Right renal pelvis (tissue), 4 donors: ENCODE measurements at places on chromosomes 6 and 20. TPM values are rescaled to one million over a fixed set of nuclear protein-coding genes. Genes with fewer than 3 reads are reported as not detected.

DNA sequence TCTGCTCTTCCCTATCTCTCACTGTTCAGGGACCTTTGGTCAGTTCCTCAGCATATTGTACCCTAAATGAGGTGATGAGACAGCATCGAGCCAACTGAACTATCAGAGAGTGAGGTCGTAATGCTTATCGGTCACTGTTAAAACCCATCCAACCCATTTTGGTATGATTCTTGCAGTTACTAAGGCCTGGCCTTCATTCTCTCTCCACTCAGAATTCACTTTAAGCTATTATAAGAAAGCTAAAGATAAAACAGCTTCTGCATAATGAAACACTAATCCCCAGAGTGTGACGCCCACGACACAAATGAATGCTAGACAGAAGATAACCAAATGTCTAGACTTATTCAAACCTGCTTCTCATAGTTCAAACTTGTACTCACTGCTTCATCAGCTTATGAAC lies 175.8 kb downstream of the GMPR start:
- DNase-seq, result no peak

GRCh38 chr6:140980265-140980887 lies 1152.3 kb upstream of the GJE1 start:
- no peak for DNase-seq

DNA sequence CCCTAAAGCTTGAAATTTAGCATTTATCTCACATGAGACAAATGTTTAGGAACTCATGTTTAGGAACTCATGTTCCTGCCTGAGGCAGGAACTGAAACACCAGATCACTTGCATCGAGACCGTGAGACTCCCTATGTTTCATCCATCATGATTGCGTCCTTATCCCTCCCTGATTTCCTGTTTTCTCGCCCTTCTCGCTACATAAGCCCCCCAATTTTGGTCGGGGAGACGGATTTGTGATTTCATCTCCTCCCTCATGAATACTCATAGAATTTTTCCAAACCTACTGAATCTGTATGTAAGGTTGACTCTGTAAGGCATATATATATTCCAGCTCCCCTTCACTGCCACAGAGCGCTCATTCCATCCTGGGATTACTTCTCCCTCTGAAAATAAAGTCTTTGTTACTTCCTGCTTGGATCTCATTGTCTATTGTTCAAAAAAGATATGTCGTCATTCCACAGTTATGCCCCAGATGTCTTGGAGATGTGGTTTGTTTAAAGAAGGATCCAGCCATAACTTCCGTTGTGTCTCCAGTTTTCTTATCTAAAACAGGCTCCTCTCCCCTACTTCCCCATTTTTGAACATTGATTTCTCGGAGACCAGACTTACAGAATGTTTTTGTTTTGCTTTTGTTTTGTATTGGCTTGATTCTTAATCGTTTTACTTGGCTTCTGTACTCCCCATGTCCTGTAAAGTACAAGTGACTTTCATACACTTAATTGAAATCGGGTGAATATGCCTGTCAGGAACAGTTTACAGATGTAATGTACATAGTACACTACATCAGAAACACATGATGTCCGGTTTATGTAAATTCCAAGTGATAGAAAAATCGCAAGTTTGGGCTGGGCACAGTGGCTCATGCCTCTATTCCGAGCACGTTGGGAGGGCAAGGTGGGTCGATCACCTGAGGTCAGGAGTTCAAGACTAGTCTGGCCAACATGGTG lies 118.7 kb downstream of the HFE start:
- no peak for DNase-seq

GRCh38 chr6:78340755-78341154 lies 526.6 kb upstream of the IRAK1BP1 start:
- DNase-seq, result no peak

DNA sequence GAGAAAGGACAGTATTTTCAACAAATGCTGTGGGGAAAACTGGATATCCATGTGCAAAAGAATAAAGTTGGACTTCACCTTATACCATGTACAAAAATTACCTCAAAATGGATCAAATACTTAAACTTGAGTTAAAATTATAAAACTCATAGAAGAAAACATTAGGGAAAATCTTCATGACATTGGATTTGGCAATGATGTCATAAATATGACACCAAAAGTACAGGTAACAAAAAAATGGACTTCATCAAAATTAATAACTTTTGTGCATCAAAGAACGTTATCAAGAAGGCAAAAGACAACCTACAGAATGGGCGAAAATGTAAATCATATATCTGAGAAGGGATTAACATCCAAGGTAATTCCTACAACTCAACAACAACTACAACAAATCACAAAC lies 355.3 kb upstream of the SOX4 start:
- no peak for DNase-seq

- DNase-seq, result no peak
These were observed 242.3 kb upstream of the SUPT3H start for GRCh38 chr6:45619994-45620471.

DNA sequence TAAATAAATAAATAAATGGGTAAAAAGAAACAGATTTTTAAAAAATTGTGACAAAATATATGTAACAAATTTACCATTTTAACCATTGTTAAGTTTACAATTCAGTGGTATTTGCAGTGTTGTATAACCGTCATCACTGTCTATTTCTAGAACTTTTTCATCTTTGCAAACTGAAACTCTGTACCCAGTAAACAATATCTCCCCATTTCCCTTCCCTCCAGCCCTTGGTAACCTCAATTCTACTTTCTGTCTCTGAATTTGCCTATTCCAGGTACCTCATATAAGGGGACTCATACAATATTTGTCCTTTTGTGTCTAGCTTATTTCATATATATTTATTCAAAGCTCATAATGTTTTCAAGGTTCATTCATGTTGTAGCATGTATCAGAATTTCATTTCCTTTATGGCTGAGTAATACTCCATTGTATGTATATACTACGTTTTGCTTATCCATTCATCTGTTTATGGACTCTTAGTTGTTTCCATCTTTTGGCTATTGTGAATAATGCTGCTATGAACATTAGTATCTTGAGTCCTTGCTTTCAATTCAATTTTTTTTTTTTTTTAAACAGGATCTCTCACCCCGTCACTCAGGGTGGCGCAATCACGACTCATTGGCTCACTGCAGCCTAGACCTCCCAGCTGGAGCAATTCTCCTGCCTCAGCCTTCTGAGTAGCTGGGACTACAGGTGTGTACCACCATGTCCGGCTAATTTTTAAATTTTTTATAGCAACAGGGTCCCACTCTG lies 8.9 kb downstream of the MANBAL start:
- no peak for DNase-seq

GRCh38 chr6:4773181-4773580 lies 3.0 kb upstream of the CDYL start:
- no peak for DNase-seq

The ANKRD66 gene
- not detected for polyA plus RNA-seq

The SLC13A3 gene
- 14.0 TPM for polyA plus RNA-seq

DNA sequence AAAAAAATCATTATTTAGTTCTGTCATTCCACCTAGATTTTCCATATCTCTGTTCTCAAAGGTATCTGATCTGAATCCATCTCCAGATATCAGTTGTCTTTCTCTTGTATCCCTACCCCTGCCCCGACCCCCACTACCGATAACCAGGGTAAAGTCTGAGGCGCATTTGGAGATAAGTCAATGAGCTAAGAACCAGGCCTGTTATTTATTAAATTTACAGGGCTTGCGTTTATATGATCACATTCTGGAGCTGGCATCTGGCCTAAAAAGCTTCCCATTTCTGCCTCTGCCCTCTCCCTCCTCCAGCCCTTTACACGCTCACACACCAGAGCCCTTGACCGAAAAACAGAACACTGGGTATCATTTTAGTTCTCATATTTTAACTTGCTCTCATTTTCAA lies 144.7 kb downstream of the ALDH8A1 start:
- no peak for DNase-seq

The TRERF1 gene
- 16.6 TPM for polyA plus RNA-seq

The ARHGAP40 gene
- 2.4 TPM for polyA plus RNA-seq

The KCNG1 gene
- polyA plus RNA-seq, result 4.7 TPM

The EYA2 gene
- polyA plus RNA-seq, result 0.67 TPM

DNA sequence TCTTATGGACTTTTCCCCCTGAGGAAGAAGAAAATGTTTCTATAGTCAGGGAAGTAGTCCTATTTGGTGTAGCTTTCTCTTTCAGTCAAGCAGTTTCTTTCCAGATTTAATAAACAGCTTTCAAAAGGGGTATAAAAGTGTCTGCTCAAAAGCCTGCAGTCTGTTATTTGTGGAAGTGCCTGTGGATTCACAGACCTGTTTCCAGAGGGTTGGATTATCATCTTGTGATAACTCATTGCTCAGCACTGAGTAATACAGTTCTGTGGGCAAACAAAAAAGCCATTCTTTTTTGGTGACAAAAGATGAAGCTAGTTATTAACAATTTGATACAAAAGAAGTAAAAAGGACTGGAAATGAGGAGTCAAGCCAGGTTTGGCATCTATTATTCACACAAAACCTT lies 358.2 kb upstream of the ID4 start:
- DNase-seq, result no peak

The RSPH4A gene
- 2.3 TPM for polyA plus RNA-seq

DNA sequence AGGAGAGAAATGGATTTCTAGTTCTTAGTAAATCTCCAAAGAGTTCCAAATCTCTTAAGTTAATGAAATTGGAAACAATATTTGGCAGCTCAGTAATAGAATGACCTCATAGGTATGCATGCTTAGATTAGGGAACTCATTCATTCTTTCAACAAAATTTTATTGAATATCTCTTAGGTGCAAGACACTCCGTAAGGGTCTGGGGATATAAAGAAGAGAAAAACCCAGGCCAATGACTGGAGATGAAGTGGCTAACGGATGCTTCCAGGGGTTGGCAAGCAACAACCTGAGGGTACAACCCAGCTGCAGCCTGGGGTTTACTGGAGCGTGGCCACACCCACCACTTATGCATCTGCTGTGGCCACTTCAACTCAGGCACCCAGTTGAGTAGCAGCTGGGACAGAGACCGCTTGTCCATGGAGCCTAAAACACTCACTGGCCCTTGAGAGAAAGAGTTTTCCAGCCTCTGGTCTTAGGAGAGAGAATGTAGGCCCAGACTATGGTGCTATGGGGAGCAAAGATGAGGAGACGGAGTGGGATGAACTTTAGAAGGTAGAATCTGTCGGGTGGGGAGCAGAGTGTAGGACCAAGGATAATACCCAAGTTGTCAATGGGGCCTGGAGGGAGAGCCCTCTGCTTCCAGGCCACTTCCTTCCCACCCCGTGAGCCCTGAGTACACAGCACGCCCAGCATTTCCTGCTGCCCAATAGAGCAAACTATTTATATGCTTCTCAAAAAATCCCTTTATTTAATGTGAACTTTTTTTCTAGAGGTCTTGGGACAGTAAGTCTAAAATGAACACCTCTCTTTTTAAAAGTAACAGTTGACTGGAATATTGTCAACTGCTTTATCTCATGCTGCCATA lies 46.8 kb upstream of the PXDC1 start:
- DNase-seq, result no peak

GRCh38 chr6:39296745-39297640 lies 17.2 kb downstream of the KCNK17 start:
- DNase-seq, result no peak

GRCh38 chr20:59006167-59006863 lies 739 bp downstream of the CTSZ start:
- no peak for DNase-seq
